ENCODE measurements at places on chromosomes 12 and 14.
A peak's percentile ranks its signal among the peaks of the same experiment; 100 is the strongest.

GRCh38 chr14:80618751-80619329 is 322.7 kb downstream of the CEP128 start:
- no peak for DNase-seq

DNA sequence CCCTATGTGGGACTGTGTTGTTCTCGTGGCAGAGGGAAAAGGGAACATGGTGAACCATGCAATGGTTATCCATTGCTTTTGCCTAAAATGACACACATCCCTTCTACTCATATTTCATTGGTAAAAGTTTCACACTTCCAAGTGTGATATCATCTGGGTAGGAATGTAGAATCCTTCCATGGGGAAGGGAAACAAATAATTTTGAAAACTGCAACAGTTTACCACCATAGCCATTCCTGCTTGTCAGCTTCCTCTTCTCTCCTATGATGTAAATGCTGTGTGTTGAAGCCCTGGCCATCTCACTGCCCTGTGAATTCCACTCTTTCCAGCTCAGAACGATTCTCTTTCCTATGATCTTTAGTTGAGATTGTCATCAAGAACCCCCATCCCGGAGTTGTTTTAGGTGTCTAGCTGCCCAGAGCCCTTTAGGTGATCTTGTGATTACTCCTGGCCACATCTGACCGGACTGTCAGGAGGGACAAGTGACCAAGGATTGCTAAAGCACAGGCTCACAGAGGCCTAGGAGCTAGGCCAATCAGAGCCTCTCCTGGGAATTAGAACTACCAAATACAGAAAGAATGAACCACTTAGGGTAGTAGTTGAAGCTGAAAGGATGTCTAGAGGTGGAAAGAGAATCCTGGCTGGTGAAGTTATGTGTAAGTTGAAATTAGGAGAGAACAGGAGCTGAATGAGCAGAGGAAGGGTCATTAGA is 84.6 kb downstream of the VCPKMT start:
- no peak for DNase-seq

DNA sequence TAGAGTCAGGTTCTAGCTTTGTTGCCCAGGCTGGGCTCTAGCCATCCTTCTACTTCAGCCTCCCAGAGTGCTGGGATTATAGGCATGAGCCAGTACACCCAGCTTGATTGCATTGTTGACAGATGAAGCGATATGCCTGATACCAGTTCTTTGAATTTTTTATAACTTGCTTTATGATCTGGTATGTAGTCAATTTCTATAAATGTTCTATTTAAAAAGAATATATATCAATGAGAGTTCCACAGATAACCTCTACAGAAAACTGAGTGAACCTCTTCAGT is 99.8 kb downstream of the DIP2B start:
- DNase-seq = no peak

GRCh38 chr12:46711756-46712155 is 114.0 kb downstream of the SLC38A4 start:
- DNase-seq = no peak

GRCh38 chr12:111841236-111841749 is 735 bp upstream of the MAPKAPK5 start:
- no peak for DNase-seq

GRCh38 chr14:105474483-105475268 is at the start of gene CRIP2:
CRIP2 (plus strand) TSS chr14:105474821; CDS start chr14:105474863, 42 bp downstream.
- peak; percentile 81 for DNase-seq

- no peak for DNase-seq
Observed at GRCh38 chr12:49865782-49866135, 22.9 kb upstream of the BCDIN3D start.
